ENCODE measurements at places on chromosomes 2 and 18.

GRCh38 chr2:236105955-236106607 lies 62.1 kb downstream of the GBX2 start:
- no peak for DNase-seq

DNA sequence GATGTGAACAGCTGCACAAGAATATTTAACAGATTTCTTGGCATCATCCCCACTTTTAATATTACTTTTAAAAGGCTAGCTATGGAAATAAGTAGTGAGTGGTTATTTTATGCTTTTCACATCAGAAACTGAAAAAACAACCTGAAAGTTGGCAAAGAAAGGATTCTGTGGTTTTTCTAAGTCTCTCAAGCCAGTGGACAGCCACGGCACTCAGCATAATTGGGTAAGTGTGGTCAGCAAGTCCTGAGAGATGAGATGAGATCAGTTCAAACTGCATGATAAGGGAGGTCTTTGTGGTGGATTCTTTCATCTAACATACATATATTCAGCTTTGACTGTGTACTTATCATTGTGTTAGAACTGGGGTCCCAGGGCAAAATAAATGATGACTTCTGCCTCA lies 105.2 kb downstream of the LYPD6B start:
- DNase-seq = no peak

DNA sequence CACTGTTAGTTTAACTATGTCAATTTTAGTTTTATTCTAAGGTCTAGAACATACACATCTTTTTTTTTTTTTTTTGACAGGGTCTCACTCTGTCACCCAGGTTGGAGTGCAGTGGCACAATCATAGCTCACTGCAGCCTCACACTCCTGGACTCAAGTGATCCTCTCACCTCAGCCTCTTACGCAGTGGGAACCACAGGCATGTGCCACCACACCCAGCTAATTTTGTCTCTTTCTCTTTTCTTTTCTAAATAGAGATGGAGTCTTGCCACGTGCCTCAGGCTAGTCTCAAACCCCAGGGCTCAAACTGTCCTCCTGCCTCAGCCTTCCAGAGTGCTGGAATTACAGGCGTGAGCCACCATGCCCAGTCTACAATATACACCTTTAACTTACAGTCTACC lies 69.5 kb upstream of the CHRNA1 start:
- no peak for DNase-seq

- no peak for DNase-seq
These were observed 46.3 kb downstream of the MERTK start for GRCh38 chr2:111944531-111945210.

DNA sequence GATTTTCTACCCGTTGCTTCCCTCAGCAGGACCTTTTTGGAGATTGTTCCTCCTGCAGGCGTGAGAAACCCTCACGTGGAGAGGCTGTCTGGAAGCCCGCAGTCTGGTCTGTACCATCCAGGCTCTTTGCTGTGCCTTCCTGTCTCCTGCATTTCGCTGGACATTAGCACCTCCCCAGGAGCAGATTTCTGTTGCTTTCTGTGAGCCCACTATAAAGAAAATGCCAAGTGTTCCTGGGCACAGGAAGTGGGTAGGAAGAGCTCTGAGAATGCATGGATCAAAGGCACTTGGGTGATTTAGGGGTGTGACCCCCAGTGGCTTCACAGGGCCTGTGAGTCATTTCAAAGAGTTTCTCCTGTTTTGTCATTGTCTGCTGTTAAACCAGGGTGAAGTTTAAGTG lies 27.3 kb downstream of the SPTBN1 start:
- no peak for DNase-seq

DNA sequence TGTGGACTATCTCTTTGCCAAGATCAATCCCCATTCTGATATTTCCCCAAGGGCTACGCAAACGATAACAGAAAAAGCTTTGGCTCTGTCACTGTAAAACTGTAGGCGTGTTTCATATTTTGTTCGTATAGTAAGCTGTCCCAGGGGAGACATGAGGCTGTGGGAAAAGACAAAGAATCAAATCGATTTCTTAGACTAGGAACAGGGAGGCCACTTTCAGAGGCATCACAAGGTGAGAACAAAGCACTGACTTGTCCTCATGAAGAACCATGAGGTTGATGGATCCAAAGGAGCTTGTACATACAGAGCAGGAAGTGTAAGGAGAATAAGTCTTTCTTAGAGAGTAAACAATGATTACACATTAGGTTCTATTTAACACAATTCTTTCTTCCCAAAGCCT lies 255.7 kb downstream of the HNMT start:
- no peak for DNase-seq

DNA sequence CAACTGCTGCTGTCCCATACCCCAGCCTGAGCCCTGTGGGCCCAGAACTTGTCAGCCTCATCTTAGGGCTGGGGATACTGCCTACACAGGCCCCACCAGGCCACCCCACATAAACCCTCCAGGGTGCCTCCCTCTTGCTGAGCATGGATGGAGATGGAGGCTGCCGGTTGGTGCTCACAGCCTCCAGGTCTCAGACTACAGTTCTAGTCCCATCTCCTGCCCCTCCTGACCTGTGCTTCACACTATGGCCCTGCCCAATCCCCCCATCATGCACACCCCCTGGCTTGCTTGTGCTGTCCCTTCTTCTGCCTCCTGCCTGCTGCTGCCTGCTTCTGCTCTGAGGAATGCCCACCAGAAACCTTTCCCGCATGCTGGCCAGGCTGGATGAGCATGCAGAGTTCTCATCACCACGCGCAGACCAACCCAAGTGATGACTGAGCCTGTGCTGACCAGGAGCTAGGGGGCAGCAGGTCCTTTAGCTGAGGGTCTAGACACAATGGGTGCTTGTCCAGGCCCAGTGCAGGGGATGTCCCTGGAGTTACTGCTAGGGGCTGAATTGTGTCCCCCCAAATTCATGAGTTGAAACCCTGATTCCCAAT lies 138.4 kb upstream of the HS6ST1 start:
- DNase-seq = no peak

DNA sequence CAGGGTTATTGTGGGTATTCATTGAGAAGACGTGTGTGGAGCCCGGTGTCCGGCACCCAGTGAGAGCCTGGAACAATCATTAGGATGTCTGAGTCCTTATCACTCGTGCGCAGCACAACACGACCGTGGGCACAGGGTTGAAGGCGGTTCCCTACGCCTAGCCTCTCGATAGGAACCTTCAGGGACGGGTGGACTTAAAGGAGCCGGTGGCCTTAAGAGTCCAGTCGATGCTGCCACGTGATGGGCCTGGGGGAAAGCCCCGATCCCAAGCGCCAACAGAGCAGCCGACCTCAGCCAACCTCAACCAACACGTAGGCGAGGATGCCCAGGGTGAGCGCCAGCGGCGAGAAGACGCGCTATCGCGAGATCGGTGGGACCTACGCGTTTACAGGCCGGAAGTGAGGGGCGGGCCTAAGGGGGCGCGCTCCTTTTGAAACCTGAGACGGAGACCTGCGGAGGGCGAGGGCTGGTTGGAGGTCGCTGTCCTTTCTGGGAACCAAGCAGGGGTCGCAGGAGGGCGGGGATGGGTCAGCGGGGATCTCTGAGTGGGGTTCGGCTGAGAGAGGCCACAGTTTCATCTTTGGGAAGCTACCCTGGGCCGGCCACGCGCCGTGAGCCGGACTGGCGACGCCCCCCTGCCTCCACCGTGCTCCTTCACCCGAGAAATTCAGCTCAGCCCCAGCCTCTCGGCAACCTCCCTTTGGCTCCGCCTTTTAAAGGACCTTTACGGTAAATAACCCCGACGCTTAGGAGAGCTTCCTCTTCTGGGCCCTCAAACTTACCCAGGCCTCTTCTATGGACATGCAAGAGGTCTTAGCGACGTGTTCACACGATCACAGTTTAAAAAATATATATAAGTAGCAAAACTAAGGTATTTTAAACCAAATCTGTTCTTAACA lies 28.3 kb downstream of the WNT10A start:
- peak; percentile 87 for DNase-seq

- no peak for DNase-seq
These were observed 41.9 kb downstream of the FOSL2 start for GRCh38 chr2:28434600-28434989.

DNA sequence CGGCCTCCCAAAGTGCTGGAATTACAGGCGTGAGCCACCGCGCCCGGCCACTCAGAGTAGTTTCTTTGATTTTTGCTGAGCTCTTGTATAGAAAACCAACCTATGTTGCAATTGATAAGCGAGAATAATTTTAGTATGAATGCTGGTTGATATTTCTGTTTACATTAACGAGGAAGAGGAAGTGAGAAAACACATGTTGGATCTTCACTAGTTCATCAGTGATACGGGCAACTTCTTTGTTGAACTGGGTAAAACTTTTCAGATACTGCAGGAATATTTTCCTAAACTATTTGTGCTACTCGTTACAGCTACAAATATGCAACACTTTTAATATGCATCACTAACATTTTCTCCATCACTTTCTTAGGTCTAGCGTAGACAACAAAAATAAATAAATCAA lies 67.9 kb upstream of the SLC25A52 start:
- DNase-seq = no peak

- DNase-seq = no peak
These were observed 11.6 kb upstream of the NAB1 start for GRCh38 chr2:190637281-190637734.

- DNase-seq = no peak
These were observed 134.2 kb upstream of the HNRNPA3 start for GRCh38 chr2:177078416-177078815.

DNA sequence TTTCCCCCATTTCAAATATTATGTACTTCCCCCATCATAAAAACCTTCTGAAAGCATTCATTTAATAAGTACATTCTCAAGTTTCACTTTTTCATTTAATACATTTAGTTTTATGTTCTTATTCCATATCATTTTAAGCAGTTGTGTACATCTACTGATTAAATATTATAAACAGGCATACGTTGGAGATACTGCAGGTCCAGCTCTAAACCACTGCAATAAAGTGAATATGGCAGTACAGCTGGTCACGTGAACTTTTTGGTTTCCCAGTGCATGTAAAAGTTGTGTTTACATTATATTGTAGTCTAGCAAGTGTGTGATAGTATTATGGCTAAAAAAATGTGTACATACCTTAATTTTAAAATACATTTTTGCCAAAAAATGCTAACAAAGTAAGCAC lies 48.7 kb downstream of the TET3 start:
- no peak for DNase-seq

DNA sequence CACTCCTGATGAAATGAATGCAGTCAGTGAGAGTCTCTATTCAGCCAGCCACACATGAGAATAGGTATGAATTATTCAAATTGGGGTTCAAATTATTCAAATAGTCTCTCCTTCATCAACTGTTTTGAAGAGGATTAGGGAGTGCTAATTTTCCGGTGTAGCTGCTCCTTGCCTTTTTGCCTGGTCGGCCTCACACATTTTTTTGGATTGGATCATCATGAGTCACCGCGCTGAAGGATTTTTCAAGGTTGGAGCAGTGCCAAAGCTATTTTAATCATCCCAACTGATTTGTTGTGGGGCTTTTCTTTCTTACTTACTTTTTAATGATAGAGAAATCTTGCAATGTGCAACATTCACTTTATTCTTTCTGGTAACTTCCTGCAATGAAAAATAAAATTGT lies 2.4 kb upstream of the DTNA start:
- DNase-seq = no peak

GRCh38 chr18:66972681-66973080 lies 368.8 kb upstream of the CDH19 start:
- no peak for DNase-seq

DNA sequence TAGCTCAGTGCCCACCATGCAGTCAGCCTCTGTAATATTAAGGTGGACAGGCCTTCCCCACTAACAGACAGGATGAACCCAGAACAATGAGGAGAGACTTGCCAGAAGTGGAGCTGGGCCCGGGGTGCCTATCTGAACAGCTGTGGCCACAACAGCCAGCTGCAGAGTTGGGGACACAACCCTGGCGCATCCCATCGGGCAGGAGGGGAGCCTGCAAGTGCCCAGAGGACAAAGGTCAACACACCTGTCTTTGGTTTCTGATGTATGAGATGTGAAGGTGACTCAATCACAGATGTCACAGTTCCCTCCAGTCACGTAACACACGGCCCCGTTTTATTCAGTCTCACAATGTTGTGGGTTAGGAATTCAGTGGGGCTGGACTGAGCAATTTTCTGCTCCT lies 48.2 kb upstream of the TAF1B start:
- DNase-seq = no peak

DNA sequence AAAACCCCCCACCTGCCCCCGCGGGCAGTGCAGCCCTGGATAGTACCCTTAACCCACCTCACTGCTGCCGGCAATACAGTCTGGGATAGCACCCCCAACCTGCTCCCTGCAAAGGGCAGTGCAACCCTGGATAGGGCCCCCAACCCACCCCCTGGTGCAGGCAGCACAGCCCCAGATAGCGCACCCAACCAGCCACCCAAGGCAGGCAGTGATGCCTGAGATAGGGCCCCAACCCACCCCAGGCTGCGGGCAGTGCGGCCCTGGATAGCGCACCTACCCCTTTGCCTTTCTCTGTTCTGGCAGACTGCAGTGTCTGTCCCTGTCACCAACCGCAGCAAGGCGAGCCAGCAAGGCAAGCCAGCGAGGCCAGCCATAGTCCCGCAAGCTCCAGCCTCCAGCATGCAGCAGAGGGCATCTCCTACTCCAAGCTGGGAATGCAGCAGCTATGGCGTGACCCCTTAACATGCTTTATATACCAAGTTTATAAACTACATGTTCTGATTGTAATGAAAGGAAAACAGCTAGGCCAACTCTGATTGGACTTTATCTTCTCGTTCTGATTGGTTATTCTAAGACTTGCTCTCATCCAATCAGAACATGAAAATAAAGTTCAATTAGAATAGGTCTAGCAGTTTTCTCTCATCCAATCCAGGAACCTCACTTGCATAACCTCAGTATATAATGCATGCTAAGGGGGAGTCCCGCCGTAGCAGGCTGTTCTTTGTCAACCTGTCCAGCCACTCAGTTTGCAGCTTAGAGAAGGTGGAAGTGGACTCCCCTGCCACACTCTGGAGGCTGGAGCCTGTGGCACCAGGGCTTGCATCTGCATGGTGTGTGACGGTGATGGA lies 34.1 kb upstream of the ANKRD62 start:
- DNase-seq = no peak

DNA sequence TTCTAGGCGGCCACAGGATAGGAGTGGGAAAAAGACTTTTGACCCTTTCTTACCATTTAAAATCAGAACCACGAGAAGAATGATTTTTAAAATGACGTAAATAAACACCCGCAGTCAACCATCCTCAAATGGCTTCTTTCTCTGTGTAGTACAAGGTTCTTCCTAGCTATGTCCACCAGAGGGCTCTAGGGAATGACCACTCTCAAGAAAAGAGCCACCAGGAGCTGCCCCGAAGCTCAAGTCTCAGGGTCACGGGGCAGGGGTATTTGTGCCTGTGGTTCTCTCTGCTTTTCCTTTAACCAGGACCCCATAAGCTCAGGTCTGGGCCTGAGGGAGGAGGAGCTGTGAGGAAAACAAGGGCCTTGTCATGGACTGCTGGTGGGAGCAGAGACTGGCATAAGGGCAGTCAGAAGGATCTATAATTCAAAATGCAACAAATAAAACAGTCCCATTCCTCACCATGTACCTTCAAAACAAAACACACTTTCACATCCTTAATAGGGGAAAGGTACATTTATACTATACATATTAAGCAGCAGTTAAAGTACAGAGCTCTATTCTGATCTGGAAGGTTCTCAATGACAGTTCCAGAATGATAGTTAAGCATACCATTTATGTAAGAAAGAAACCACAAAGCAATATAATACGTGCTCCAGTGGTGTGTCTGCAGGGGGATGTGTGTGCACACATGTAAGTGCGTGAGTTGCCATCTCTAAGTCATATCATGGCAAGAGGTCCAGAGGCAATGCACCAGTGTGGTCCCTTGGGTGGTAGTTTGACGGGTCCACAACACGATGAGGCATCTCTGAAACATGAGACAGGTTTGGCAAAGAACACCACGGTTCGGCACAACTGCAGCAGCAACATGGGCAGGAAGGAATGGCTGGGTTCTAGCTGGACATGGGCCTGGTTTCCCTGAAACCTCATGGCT lies 18.6 kb downstream of the LYPD1 start:
- DNase-seq = no peak

GRCh38 chr2:122570641-122571040 lies 815.2 kb downstream of the TSN start:
- DNase-seq = no peak

All from CD4-positive, alpha-beta T cell treated with Interleukin-15 for 4 hours (primary cell).